ENCODE measurements at places on chromosomes 2 and 18.

DNA sequence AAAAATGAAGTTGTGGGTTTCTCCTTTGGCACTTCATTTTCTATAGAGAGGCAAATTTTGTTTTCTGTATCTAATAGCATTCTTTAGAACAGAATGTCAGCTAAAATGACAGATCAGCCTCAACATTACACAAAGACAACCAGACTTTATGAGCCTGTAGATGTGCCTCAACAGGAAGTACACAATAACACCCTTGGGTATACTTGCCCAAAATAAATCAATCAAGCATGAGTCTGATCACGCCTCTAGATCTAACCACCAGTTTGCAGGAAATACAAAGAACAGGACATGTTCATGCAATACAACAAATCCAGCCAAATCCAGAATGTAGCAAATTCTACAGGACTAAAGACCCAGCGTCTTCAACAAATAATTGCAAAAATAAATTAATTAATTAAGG, 11.2 kb upstream of the DAPL1 start:
- no peak for DNase-seq

DNA sequence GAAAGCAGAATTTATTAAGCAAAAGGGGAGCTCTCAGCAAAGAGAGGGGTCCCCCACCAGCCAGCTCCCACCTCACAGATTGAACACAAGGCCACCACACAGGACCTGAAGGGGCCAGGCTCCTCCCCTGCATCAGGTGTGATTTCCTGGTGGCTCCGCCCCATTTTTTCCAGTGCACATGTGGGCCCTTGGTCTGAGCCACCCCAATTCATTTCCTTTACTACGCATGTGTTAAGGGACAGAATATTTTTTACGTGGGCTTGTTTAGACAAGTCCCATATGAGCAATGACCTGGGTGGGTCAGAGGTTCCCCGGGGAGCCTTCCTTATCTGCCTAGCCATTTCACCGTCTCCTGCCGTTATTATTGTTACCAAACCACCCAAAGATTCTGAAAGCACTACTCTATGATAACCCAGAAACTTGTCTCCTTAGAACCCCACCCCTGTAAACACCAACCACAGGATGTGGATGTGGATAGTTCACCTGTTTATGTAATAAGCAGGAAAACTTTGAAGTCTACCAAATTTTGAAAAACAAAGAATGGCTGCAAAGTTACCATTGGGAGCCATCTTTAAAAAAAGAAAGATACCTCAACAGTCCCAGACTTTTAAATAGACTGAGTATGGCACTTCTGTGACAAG, 191.7 kb downstream of the CD226 start:
- DNase-seq, result no peak

DNA sequence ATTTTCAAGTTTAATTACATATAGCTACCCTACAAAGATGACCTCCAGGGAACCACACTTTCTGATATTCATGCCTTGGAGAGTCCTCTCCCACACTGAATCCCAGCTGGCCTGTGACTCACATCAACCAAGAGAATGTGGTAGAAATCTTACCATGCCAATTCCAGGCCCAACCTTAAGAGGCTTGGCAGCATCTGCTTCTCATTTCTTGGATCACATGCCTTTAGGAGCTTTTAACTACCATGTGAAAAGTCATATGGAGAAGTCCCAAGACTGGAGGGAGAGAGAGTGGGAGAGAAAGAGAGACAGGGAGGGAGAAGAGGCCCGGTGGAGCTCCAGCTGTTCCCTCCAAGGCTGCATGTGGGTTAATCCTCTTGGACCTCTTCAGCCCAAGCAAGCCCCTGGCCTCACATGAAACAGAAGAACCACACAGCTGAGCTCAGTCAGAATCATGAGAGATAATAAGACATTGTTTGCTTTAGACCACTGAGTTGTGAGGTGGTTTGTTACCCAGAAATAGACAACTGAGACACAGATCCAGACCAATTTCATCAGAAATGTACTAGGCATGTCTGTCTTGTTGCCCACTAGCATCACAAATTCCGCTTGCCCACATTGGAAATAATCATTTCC, 190.7 kb downstream of the MTCL1 start:
- DNase-seq, result no peak

GRCh38 chr2:37740164-37740739, 68.8 kb upstream of the CDC42EP3 start:
- DNase-seq, result no peak

DNA sequence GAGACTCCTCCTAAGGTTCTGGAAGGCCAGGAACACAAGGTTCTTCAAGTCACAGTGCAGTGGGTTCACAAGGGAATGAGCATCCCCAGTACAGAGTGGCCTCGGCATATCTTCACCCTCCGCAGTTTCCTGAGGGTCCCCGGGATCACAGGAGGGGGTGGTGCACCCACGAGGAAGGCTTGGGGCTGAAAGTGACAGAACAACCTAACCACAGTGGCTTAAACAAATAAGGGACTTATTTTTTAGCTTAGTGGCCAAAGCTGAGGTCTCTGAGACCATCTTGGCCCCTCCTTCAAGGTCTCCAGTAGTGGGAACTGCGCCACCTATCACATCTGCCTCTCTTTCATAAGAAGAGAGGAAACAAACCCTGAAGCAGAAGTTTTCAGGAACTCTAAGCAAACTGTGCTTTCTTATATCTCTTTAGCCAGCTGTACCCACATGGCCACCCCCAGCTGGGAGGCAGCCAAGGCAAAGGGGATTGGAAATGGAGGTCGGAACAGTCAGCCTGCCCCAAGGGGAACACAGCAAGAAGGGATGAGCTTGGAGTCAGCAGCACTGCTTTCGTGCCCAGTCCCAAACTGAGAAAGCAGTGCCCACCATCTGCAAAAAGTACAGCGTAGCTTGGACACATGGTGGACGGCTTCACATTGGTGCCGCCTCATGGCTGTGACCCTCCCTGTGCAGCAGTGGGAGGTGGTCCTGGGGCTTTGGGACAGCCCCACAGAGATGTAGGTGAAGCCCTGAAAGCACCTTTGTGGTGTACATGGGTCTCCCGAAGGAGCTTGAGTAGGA, 260.0 kb upstream of the ID2 start:
- DNase-seq, result no peak

DNA sequence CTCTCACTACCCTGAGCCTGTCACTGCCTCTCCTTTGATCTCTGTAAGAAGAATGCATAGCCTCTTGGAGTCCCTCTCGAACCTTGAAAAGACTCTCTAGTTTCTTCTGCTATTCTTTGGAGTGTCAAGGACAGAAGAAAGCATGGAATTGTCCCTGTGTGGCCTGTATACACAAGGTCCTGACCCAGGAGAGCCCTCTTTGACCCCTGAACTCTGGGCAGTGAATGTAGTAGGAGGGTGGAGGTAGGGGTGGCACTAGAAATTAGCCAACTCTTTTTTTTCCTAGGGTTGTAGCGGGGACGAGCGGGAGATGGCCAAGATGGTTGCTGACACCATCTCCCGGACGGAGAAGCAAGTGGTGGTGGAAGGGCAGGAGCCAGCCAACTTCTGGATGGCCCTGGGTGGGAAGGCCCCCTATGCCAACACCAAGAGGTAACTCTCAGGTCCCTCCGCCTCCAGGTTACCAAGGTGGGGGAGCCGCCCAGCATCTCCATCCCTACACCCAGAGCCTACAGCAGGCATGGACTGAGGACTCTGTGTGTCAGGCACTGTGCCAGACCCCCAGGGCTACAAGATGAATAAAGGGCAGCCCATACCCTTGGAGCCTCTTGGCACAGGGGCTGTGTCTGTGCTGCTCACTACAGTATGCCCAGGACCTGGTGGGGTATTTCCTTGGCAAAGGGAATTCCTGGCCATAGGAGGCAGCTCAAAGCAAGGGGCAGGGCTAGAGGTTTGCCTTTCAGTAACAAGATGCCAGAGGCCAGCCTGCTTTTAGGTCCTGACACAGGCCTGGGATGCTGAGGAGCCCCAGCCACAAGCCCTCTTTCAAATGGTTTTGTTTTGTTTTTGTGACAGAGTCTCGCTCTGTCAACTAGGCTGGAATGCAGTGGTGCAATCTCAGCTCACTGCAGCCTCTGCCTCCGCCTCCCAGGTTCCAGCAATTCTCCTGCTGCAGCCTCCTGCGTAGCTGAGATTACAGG, 16.4 kb downstream of the VIL1 start:
- DNase-seq, result no peak

GRCh38 chr2:157540102-157540501, 88.6 kb downstream of the ACVR1C start:
- no peak for DNase-seq

- no peak for DNase-seq
These were observed 56.1 kb downstream of the NEDD4L start for GRCh38 chr18:58100154-58100553.

GRCh38 chr18:79384151-79384807, 11.5 kb upstream of the NFATC1 start:
- DNase-seq, result no peak

GRCh38 chr2:24863641-24864040, 56.4 kb downstream of the ADCY3 start:
- no peak for DNase-seq

- DNase-seq, result peak; percentile 16
These were observed 864 bp upstream of the MYL12A start for GRCh38 chr18:3246635-3247239.

DNA sequence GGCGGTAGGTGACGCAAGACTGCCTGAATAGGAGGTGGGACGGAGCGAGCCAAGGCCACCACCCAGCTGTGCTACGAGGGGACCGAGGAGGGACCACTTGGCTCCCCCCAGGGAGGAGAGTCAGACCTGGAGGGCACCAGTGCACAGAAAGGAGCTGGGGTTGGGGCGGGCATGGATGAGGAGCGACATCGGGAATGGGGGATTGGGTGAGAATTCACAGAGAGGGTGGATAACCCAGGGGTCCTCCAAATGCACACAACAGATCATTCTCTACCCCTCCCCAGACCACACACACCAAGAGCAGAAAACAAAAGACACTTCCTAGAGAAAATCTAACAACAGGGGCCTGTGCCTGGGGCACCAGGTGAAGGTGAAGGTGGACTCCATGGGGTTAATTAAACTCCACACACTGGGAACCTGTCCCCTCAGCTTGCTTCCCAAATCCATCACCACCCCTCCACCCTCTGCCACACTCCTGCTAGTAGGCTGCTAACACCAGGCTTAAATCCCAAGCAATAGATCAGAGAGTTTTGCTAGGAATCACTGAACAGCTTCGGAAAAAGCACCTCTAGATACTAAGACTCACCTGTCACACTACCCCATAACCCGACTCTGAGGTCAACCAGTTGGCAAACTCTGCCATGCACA, 274.6 kb downstream of the EIPR1 start:
- DNase-seq, result no peak

DNA sequence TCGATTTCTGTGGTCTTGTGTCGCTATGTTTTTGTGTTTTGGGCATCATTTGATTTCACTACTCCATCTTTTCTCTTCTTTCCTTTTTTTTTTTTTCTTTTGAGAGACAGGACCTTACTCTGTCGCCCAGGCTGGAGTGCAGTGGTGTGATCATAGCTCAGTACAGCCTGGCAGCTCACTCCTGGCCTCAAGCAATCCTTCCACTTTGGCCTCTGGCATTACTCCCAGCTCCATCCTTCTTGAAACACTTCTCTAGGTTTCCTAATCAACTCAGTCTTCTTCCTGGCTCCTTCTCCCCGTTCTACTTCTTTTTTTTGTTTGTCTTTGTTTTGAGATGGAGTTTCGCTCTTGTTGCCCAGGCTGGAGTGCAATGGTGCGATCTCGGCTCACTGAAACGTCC, 26.5 kb downstream of the TCF23 start:
- DNase-seq, result no peak

DNA sequence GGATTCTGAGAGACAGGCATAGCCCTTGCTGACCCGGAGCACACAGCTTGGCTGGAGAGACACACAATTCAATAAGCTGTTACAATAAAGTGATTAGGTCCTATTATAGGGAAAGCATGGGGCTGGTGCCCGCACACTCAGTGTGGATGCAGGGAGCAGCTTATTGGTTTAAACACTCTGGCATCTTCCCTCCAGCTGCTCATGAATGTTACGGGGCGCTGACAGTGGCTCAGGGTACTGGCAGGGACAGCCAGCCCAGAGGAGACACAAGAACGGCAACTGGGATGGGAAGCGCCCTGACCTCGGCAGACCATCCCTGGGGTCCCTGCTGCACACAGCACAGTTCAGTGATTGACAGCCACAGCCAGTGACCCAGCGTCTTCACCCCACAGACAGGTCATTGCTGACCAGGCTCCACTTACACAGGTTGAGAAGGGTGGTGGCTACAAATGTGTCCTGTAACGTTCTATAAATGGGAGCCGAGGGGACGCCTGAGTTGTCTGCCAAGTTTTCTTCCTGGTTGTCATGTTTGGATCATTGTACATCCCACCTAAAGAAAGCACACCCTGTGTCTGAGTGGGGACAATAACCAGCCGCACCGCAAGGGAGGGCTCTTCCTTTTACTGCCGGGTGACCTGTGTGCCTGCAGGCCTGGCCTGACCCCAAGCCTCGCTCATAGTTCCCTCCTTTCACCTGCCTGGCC, 60.3 kb downstream of the SH3BP4 start:
- no peak for DNase-seq

GRCh38 chr2:183148955-183149354, 24.7 kb downstream of the NUP35 start:
- no peak for DNase-seq

DNA sequence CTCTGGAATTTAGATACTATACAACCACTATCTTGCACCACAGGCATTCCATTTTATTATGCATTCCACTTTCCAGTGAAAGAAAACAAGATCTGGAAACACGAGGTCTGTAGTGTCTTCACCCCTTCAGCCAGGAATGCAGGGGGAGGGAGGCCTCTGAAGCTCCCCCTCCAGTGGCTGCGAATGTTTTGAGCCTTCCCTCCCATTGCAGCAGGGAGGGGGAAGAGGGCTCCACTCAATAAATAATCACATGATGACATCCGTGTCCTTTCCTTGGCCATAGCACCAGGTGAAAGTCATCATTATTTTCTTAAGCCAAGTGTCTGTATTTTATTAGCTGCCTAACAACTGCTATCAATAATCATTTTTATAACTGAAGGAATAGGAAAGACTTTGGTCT, 38.6 kb downstream of the ALPK2 start:
- no peak for DNase-seq

DNA sequence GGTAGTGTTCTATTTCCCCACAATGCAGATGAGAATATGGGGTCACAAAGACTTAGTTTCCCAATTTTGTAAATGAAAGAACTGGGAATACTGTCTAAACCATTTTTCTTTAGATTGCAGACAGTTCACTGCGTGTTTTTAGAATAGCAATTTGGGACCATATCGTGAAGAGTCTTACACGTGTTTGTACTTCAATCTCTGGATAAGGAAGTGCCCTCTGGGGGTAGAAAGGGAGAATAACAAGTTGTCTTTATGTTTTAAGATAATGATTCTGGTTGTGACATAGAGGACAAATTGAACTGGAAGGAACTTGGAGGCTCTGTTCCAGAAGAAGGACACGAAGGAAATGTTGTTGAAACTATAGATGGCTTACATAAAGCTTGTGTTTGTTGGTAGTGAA, 457.7 kb downstream of the CBLN2 start:
- no peak for DNase-seq
